ENCODE measurements at places on chromosomes 16 and 17.

DNA sequence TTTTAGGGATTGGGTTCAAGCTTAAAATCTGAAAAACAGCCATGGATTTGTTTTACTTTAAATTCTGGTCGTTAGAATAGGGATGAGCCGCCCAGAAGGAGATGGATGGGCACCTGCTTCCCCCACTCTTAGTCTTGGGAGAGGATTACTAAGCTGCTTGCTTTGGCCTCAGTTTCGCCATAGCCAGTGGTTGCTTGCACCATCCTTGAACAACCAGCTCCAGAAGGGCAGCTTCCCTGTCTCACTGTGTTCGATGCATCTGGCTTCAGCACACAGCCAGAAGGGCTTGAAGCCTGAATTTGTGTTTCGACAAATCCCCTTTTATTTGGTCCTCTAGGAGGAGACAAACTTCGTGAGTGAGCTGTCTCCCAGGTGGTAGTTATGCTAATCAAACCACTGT lies 7.1 kb downstream of the CYB5D2 start:
- no peak for DNase-seq

DNA sequence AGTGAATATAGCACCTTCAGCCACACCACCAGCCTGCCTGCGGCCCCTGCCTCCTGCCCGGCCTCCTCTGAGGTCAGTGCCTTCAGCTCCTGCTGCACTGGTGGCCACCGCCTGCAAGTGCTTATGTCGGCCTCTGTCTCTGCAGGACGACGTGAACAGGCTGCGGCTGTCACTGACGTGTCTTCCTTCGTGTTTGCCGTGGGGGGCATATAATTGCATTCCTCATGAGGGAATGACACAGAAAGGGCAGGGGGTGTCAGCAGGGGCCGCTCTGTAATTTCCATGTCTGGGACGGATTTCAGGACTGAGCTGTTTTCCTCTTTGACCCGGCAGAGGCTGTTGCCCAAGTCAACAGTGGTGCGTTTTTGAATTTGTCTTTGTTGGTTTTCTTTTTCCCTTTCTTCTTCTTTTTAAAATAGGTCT lies 28.5 kb downstream of the CMIP start:
- no peak for DNase-seq

- DNase-seq = no peak
Observed at GRCh38 chr16:89561142-89561883, 831 bp downstream of the RPL13 start.

GRCh38 chr17:45948881-45949624 lies 50.0 kb upstream of the STH start:
- DNase-seq = no peak

GRCh38 chr16:56931271-56931891 lies 561 bp upstream of the HERPUD1 start:
- DNase-seq = no peak

GRCh38 chr16:15034266-15035162 lies 21.4 kb downstream of the NTAN1 start:
- no peak for DNase-seq

DNA sequence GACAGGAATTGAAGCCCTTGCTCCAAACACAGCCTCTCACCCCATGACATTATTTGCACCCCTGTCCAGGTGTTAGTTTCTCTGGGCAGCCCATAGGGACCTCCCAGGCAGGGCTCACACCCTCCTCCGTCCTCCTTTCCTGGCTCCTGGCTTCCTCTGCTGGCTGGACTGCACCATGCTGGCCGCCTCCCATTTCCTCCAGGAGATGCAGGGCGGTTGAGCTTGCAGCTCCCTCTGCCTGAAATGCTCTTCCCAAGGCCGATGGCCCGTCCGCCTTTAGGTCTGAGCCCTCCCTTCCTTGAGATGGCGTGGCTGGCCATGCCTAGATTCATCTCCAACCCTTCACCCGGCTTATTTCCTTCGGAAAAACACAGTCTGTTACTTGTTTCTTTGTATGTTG lies 334.8 kb downstream of the SNX29 start:
- no peak for DNase-seq

DNA sequence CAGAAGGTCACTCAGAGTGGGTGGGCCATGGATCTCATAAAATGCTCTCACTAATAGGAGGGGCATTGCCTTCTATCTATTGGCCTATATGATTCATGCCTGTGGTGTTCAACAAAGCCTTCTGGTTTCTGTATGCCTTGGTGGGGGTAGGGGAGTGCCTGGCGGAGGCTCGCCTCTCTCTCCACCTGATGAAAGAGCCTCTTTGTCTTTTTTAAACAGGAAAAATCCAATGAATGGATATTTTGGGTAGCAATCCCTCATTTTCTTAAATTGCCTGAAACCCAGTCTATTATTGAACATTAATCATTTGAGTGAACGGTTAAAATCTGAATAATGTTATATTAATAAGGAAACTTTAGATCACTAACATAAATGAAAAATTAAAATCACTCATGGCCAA lies 90.6 kb downstream of the TOX3 start:
- no peak for DNase-seq

DNA sequence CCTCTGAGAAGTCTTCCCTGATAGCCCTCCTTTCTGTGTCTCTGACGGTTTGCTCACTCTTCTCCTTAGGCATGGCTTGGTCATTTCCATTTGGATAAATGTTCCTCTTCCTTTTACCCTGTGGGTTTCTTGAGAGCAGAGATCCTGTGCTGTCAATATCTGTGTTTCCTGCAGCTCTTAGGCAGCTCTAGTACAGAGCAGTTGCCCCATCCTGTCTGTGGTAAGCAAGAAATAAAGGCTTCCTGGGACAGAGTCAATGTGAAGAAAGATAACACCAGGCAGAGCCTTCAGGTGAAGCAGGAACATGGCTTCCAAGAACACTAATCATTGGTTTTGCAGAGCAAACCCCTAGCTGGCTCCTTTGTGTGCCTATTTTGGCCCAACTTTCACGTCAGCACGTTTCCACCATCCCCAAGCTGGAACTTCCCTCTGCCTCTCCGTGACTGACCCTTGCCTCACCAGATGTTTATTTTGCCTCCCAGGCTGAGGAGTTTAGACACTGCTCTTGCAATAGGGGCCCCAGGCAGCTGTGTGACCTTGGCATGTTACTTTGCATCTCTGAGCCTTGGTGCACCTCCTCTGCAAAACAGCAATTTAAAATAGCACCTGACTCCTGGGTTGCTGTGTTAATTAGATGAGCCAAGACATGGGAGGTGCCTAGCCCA lies 49.6 kb upstream of the SIAH1 start:
- DNase-seq = no peak

- no peak for DNase-seq
Observed at GRCh38 chr17:66275651-66276050, 26.8 kb upstream of the PRKCA start.

Measured in SIG-M5 (cell line).